D341Med (cell line): ENCODE measurements at places on chromosomes 11 and 22.

DNA sequence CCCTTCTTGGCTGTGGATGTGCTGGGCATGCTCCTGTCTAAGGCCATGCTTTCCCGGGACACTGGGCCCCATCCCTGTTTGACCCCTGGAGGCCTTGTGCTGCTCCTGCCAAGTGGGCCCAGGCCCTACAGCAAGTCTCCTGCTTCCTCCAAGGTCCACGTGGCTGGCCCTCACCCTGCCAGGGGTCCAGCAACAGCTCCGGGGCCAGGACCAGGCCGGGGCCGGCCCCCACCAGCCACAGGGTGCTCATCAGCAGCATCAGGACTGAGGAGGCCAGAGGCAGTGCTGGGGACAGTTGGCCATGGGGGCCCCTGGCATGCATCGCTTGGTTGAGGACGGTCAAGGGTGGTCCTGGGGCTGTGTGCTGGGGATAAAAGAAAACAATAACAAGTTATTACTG lies 2.5 kb downstream of the RHBDD3 start:
- no peak for DNase-seq

DNA sequence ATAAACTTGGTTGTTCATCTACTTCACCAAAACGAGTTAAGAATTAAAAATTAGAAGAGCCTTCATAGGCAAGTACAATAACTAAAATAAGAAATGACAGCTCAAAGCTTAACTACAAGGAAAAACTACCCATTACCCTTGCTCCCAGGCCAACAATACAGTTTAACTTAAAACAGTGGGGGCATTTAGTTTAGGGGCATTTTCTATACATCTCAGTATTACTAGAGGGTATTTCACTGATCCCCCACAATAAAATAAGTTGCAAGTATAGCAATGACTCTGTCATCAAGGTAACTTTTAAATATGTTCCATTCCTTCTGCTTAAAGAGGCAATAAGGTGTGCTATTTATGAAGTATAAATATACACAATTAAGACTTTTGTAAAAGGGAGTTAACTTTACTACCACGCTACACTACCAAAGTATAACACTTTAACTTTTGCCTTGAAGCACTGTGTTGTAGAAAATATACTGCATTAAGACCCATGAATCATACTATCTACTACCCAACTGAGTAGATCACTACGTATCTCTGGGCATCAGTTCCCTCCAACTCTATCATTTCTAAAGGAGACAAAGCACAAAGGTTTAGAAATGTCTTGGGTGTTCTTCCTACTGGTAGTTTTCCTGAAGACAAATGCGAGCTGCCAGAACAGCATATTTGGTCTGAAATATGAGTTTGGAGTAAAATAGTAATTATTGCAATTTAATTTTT lies 29.8 kb downstream of the CHORDC1 start:
- no peak for DNase-seq

- DNase-seq, result no peak
These were observed 4.7 kb upstream of the FOLH1 start for GRCh38 chr11:49213026-49213560.

DNA sequence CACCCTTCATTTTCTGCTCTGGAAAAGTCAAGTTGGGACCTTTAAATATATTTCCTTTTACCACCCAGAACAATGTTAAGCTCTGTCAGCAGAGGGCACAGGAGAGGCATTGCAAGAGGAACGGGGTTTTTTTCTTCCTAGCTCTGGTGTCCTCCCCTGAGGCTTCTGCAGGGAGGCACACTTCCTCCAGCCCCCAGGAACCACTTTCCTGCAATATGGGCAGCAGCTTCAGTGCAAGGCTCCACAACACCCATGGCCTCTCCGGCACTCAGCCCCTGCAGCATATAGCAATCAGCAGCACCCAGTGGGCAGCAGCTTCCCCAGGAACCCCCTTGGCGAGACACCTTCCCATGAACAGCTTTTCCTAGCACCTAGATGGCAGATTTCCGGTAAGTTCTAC lies 101.4 kb downstream of the SYT9 start:
- no peak for DNase-seq
